ENCODE measurements at places on chromosomes 7 and 10. TPM values are rescaled to one million over a fixed set of nuclear protein-coding genes. Genes with fewer than 3 reads are reported as not detected.

The IFIT3 gene
- total RNA-seq, result 17.8 TPM

DNA sequence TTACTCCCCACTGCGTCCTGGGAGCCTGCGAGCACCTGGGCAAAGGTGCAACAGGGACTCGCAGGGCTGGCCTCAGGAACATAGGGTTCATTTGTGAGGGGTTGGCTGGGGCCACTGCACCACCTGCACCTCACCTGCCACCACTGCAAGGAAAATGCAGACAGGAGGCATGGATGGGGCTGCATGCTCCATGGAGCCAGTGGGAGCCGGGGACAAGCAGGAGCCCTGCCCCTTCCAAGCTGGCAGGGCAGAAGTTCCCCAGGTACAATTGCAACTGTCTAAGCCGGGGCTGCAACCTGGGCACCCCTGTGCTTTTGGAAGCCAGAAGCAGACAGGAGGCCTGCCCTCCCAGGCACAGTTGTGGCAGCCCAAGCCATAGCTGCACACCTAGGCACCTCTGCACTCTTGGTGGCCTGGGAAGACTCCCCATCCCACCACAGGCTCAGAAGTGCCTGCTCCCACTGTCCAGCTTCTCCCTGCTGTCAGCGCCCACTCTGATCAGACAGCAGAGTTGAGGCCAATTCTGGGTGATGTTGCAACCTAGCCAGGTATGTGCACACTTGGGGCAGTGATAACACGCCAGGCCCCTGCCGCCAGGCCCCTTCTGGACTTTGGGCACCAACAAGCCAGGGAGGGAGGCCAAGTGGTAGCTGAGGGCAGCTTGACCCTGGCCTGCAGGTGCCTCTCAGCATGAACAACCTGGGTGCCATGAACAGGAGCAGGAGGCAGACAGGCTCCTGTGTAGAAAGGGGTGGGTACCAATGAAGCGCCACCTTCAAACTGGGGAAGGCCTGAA lies 58.2 kb downstream of the TMEM106B start:
- DNase-seq, result no peak

- peak; percentile 17 for DNase-seq
Measured at GRCh38 chr7:157486007-157486755, 149.4 kb downstream of the DNAJB6 start.

DNA sequence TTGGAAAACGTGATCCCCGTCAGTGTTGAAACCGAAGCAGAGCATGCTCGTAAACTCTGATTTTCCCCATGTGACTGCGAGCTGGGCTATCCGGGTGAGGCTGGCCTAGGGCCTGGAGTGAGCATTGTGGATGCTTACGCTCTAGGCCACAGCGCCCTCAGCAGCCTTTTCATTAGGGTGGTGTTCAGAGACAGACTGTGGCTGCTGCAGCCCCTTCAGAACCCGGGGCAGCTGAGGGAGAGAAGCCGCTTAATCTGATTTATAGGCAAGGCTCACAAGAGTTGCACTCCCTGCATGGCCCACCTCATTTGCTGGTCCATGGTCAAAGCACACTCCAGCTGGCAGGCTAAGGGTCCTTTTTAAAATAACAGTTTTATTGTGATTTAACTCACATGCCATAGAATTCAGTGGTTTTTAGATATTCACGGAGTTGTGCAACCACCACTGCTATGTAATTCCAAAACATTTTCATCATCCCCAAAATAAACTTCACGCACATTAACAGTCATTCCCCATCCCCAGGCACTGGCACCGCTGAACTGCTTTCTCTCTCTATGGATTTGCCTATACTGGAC lies 72.5 kb downstream of the SYPL1 start:
- no peak for DNase-seq

DNA sequence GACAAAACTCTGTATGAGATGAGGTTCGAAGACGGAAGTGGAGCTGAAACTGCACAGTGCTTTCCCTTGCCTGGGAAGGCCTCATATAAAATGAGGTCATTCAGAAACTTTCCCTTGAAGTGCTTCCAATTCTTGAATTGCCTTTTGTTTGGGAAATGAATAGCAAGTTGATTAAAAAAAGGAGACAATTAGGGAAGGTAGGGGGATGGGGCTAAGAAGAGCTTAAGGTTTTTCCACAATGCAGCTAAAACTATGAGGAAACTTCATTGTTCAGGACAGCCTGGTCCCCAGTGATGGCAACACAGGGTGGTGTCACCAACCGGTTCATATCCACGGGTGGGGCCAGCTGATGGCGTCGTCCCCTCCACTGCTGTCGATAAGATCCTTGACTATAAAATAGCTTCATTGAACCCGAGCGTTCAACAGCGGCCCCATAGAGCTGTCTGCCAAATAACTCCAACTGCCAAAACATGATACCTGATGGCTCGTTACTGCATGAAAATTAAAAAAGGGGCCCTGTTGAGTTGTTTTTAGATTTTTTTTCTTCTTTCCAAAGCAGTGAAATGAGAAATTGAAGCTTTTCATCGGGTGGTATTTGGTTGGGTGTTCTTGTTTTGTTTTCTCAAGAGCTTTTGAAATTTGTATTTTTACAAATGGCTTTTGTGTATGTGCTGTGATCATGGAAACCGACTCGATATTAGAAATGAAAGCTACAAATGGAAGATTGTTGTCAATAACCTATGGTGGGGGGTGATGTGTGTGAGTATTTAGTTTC lies 2.8 kb upstream of the CELF2 start:
- DNase-seq, result no peak

GRCh38 chr10:88131511-88132139 lies 268.2 kb downstream of the PTEN start:
- no peak for DNase-seq

- no peak for DNase-seq
Measured at GRCh38 chr10:24418532-24418931, 209.6 kb downstream of the KIAA1217 start.

The MACC1 gene
- 11.1 TPM for total RNA-seq

DNA sequence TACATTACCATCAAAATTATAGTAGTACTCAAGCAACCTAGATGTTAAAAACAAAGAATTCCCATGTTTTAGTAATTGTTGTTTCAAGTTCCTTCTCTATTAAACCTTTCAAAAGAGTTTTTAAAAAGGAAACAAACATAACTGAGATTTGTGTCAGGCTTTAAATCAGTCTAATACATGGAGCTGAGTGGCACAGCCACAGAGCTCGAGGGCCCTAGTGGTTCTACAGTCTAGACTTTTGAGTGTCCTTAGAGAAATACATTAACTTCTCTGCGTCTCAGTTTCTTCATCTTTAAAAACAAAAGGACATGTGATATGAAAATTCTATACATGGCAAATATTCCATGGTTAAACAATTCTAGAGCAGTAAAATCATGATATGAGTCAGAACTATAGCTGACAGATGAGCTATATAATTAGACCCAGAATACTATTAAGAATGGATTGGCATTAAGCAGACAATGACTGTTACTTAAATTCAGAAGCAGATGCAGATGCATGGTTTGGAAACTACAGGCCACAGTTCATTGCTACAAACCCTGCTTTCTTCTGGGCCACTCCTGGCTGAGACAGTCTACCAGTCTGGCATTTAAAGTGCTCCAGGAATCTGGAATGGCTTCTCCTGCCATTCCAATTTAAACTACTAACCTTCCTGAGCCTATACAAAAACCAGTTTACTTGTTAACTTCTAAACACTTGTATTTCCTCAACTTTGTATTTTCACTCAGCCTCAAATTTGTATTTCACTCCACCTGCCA lies 77.4 kb downstream of the EPC1 start:
- DNase-seq, result no peak

DNA sequence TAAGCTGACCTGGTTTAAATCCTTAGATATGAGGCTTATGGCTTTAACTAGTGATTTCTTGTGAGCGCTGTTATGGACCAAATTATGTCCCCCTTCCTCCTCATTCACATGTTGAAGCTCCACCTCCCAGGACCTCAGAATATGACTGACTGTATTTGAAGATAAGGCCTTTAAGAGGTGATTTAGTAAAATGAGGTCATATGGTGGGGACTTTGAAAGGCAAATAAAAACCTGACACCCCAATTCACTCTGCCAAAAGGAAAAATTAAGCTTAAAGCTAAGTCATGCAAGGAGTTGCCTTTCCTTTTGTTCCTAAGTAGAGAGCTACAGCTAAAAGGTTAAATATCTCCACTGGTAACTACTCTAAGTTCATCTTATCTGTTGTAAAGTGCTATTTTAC lies 36.4 kb upstream of the FIGNL1 start:
- DNase-seq, result no peak

DNA sequence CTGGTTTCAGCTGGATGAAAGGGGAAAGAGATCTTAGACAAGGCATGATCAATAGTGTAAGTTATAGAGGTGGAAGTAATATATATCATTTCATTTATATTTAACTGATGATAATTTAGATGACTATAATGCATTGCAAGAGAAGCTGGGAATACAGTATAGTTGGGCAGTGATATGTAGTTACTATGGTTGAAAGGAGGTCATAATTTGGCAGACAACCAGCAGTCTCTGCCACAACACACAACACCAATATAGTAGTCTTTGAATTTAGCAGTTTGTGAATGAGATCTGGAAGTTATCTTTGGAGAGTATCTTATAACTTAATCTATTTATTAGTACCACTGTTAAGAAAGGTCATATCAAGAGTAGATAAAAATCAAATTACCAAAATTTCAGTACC lies 39.9 kb downstream of the TAX1BP1 start:
- DNase-seq, result no peak

- no peak for DNase-seq
Measured at GRCh38 chr7:5766321-5766761, 15.1 kb downstream of the RNF216 start.

- DNase-seq, result no peak
Measured at GRCh38 chr7:34131371-34131770, 226.0 kb downstream of the BMPER start.

GRCh38 chr10:62724465-62724864 lies 80.1 kb upstream of the ADO start:
- DNase-seq, result no peak

The ANKRD30A gene
- not detected for total RNA-seq

The C10orf71 gene
- not detected for total RNA-seq

The STOX1 gene
- total RNA-seq, result 2.5 TPM

DNA sequence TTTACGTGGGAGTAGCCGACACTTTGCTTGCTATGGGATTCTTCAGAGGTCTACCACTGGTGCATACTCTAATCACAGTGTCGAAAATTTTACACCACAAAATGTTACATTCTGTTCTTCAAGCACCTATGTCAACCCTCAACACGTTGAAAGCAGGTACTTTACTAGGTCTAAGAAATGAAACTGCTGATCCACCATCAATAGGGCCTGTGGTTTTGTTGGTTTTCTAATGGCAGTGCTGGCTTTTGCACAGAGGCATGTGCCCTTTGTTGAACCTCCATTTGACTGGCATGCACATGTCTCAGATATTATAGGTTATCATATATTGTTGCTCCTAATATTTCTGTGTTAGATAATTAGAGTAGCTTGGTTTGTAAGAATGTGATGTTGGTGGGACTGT lies 123.8 kb downstream of the CFTR start:
- no peak for DNase-seq

The FBXL13 gene
- 3.6 TPM for total RNA-seq

GRCh38 chr7:87144173-87144657 lies 8.0 kb upstream of the DMTF1 start:
- no peak for DNase-seq

GRCh38 chr10:108412323-108412722 lies 1247.8 kb upstream of the SORCS1 start:
- no peak for DNase-seq

The AKR1C8 gene
- not detected for total RNA-seq

DNA sequence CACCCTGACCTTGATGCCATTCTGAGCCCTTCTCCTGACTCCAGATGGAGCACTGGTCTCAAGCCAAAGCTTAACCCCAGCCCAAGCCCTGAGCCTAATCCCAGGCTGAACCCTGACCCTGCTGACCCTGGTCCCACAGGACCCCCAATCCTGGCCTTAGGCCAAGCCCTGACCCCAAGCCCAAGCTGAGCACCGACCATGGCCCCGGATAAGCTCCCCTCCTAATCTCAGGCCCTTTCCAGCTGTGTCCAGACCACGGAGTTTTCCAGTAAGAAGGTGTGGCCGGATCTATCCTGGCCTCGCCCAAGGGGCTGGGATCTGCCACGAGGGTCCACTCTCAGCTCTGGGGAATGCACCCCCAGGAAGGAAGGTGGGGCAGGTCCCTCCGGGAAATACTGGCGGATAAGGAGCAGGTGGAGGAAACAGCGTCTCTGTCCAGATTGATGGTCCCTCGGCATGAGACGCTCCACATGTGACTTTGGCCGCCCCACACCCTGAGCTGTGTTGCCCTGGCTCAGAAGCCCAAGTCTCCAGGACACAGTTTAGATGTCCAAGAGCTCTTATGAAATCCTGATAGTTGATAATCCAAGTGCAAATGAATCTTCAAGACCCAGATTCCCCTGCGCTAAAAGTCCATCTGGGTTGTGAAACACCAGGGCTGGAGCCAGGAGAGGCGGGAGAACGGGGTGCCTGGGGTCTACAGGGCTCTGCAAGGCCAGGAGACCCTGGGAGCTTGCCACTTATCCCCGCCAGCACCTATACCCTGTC lies 10.4 kb downstream of the ELN start:
- no peak for DNase-seq

The EBF3 gene
- total RNA-seq, result 1.2 TPM

The EN2 gene
- total RNA-seq, result not detected

The SEMA4G gene
- 22.2 TPM for total RNA-seq

The ANXA8 gene
- 2.0 TPM for total RNA-seq

- no peak for DNase-seq
Measured at GRCh38 chr7:143223784-143224183, 1.9 kb downstream of the TAS2R40 start.

DNA sequence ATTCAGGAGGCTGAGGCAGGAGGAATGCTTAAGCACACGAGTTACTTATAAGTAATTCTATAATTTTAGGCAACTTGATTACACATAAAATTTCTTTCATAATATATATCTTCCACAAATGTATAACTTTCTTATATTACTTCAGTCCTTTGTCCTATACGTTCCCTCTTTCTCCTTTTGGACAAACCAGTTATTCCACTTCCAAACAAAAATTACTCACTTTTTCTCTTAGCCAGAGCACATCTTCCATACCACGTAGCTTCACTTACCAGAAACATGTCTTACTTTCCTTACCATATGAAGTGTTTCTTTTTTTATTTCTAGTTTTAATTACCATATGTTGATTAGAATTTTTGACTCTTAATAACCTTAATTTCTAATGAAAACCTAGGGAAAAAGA lies 64.6 kb downstream of the ARL5B start:
- no peak for DNase-seq

DNA sequence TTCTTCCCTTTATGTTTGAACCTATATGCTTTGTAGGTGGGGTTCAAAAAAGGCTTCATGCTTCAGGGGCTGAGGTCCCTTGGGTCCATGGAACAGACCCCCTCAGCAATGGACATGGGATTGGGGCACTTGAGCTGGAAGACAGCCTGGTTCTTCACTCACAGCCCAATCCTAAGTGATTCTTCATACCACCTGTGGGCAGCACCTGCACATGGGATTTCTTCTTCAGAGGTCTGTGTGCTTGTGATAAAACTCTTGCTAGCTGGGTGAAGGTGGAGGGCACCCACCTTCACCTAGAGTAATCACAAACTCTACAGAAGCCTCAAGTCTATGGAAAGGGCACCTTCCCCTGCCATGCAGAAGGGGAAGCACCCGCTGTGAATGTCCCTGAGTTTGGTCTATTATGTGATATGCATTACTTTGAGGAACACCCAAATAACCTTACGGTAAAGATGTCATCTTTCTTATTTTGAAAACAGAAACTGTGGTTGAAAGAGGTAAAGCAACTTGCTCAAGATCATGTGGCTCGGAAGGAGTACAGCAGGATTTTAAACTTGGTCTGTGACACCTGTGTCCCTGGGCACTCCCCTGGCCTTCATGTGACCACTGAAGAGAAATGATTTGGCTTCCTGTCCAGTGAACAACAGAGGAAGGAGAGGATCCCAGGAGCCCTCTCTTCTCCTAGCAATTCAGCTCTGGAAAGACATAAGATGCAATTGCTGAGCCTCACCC lies 469.5 kb upstream of the ZMIZ1 start:
- no peak for DNase-seq

GRCh38 chr10:52956461-52956860 lies 183.9 kb upstream of the MBL2 start:
- DNase-seq, result no peak

Measured in mesothelial cell of epicardium (in vitro differentiated cells).